ENCODE measurements at places on chromosomes 1 and 21. TPM values are rescaled to one million over a fixed set of nuclear protein-coding genes. Genes with fewer than 3 reads are reported as not detected.

Gene TRIM17
- 2.4 TPM for total RNA-seq

Gene BEND5
- not detected for total RNA-seq

Gene FAM177B
- total RNA-seq: not detected

Gene PTPN22
- 0.26 TPM for total RNA-seq

Gene NCAM2
- total RNA-seq: 0.26 TPM

Gene PSMA5
- total RNA-seq: 42.9 TPM

- DNase-seq: no peak
Observed at GRCh38 chr1:22210636-22211035, 67.7 kb upstream of the WNT4 start.

DNA sequence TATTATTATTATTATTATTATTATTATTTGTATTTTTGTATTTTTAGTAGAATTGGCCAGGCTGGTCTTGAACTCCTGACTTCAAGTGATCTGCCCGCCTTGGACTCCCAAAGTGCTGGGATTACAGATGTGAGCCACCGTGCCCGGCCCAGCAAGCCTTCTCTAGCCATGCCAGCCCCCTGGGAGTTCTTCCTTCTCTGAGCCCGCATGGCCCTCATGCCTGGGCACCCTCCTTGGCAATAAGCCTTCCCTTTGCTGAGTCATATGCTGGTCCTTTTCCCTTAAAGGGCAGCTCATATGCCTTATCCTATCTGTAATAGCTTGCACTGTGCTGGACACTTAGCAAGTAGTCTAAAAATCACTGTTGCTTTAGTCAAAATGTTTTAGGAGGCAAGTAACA, 8.5 kb upstream of the NBL1 start:
- DNase-seq: peak; percentile 64

- DNase-seq: no peak
Observed at GRCh38 chr1:166906647-166907046, 30.6 kb upstream of the TADA1 start.

DNA sequence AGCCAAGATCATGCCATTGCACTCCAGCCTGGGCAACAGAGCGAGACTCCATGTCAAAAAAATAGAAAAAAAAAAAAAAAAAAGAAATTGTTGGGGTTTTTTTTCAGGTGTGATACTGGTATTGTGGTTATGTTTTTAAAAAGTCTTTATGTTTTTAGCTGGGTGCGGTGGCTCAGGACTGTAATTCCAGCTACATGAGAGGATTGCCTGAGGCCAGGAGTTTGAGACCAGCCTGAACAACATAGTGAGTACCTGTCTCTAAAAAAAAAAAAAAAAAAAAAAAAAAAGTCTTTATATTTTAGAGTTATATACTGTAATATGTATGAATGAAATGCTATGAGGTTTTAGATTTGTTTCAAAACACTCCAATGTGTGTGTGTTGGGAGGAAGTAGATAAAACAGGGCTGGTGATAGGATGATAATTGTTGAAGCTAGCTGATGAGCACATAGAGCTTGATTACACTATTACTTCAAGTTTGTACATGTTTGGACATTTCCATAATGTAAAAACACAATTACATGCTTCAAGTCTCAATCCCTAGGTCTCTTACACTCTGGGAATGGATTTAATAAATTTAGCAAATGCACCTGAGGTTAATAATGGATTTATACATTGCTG, 30.2 kb upstream of the ATP5PO start:
- peak; percentile 93 for DNase-seq

DNA sequence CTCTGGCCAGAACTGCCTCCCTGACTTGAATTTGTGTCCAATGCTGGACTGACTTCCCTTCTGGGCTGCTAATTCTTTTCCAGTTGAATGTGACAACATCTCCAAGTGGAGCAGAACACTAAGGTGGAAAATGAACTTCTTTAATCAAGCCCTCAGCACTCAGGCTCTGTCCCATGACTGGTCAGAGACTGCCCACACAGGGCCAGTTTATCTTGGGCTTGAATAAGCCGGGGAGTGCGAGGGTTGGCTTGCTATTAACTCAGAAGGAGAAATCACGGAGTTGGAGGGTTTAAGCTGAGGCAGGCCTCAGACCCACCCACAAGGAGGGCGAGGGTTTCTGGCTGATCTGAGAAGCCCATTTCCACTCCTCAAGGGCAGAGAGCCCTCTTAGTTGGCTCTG, 12.4 kb downstream of the KCNA10 start:
- DNase-seq: no peak

DNA sequence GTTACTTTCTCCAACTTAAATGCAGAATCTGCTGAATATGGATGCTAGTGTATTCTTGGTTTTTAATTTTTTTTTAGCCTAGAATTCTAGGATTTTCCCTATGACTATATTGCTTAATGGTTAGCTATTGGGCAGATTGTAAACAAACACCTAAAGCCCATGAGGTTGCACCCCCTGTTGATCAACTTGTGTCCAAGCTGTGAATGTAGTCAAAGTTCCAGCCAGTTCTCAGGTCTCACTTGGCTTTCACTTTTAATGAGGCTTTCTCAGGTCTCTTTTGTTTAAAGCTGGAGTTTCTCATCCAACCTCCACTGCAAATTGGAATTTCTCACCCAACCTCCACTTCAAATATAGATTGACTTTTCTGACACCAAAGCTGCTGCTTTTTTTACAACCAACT, 35.9 kb downstream of the FCER1A start:
- no peak for DNase-seq

GRCh38 chr1:53299233-53299632, 28.6 kb downstream of the LRP8 start:
- DNase-seq: no peak

Measured in bronchial epithelial cell (primary cell).